T follicular helper cell (primary cell): ENCODE measurements at places on chromosomes 16 and 17.

GRCh38 chr17:46943501-46944393 is 20.8 kb downstream of the GOSR2 start:
- no peak for DNase-seq

DNA sequence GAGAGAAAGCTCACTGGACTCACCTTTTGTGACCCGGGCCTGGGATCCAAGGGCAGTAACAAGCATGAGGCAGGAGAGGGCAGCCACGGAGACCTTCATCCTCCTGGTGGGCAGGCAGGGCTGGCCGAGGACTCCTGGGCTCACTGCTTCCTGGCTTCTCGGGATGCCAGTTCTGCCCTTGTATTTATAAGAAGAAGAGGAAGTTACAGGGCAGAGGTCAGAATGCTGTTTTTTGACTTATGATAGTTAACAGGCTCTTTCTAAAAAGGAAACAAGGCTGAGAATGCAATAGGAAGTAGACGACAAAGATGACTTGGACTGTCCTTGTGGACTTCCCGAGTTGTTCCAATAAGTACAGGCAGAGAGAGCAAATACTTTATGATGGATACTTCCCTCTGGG is at the start of gene CCL23:
Gene CCL23 (minus strand): TSS at position 174 of the 400 bp plus-strand sequence. CDS start 75 bp downstream, at position 99.
- DNase-seq: no peak

GRCh38 chr16:28513484-28514181 is 7.0 kb upstream of the IL27 start:
- no peak for DNase-seq

DNA sequence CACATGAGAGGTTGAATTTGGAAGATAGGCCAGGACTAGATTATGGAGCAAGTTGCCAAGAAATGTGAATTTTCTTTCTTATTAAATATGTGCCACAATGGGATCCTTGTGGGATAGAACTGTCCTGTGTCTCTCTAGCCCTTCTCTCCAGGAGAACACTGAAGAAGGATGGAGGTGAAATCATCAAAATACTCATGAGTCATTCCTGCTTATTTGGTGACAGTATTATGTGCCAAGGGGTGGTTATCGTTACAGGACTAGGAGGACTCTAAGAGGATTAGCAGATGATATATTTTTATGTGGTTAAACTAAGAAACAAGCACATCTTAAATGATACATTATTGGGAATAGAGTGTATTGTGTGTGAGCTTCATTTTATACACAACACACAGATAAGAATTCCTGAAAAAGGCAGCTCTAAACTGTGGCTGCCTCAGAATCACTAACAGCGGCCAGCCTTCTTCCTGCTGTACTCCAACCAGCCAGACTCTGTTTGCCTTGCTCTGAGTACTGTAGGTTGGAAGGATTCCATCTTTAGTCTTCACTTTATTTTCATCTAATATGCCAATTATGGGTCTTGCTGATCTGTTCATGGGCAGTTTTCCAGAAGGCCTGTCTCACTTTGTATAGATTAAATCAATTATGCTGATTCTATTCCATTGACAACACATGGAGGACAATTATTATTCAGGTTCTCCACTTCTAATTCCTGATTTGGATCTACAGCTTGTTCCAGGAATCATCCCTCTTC is 325.8 kb downstream of the ABCC12 start:
- no peak for DNase-seq

DNA sequence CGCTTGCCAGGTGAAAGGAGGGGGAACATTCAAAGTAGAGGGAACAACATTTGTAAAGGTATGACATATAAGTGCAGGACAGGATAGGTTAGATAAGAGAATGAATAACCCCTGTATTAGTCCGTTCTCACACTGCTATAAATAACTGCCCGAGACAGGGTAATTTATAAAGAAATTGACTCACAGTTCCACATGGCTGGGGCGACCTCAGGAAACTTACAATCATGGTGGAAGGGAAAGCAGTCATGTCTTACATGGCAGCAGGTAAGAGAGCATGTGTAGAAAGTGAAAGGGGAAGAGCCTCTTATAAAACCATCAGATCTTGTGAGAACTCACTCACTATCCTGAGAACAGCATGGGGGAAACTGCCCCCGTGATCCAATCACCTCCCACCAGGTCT is 223.8 kb downstream of the SOX9 start:
- no peak for DNase-seq

GRCh38 chr17:78185981-78186691 is 716 bp downstream of the TK1 start:
- DNase-seq: no peak

- DNase-seq: peak; percentile 9
These were observed 42.4 kb downstream of the RAI1 start for GRCh38 chr17:17723354-17724261.
